Central memory CD4-positive, alpha-beta T cell (primary cell): ENCODE measurements at places on chromosomes 7 and 10.

DNA sequence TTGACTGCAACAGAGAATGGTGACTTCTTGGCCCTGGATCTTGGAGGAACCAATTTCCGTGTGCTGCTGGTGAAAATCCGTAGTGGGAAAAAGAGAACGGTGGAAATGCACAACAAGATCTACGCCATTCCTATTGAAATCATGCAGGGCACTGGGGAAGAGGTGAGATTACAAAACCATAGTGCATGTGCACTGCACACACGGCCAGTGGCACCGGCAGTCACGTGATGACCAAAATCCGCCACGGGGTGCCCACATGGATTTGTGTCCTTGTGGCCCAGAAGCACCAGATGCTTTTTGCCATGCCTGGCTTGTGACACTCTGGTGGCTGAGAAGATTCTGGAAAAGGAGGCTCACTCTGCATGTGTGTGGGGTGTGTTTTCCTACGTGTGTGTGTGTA, 32.4 kb downstream of the TACR2 start:
- DNase-seq, result no peak

GRCh38 chr10:3273966-3274365, 101.4 kb upstream of the PITRM1 start:
- DNase-seq, result no peak

GRCh38 chr10:119595134-119595675, 1.6 kb downstream of the TIAL1 start:
- DNase-seq, result no peak

GRCh38 chr10:126336801-126337200, 51.5 kb downstream of the ADAM12 start:
- no peak for DNase-seq

DNA sequence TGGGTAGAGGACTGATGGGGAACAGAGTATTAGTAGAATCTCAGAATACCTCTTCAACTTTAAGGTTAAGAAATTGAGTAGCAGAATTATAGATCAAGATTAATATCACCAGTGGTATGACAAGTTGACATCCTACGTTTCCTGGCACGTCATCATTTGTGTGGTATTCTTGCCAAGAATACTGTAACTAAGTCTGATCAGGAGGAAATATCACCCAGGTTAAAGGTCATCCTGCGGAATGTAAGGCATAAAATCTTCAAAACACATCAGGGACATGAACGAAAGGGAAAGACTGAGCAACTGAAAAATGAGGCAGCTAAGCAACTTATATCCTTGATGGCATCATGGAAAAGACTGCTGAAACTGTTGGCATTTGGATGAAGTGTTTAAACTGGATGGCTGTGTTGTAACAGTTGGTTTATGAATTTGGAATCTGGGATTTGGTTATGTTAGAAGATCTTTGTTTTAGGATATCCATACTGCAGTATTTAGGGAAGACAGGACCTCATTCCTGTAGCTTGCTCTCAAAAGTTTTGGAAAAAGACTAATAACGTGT, 86.1 kb downstream of the TRIM24 start:
- no peak for DNase-seq

GRCh38 chr10:119668461-119668860, 17.3 kb downstream of the BAG3 start:
- no peak for DNase-seq

DNA sequence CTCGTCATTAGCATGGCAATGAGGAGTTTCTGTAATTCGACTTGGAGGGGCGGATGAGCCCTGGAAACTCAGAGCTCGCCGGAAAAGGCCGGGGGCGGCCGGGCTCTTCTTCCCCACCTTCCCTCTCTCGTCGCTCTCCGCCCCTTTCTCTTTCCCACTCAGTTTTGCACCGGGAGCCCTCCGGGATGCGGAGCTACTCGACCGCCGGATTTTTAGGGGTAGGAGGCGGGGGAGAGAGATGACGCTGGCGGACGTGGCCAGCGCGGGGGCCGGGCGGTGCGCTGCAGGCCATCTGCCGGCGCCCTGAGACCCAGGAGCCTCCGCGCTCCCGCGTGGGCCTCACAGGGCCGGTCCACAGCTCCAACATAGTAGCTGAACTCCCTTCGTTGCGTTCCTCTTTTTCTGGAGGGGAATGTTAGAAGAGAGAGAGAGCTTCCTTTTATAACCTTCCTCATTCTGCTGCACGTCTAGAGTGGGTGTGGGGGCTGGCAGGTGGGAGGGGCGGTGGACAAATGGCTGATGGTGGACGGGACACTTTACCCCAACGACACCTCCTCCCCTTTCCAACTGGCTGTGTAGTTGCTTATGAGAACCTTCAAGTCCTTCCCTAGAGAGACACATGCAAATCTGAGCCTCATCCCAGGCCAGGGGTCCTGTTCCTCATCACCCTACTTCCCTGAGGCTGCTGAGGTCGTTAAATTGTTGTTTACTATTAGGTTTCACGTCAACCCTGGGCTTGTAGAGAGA, 1.1 kb upstream of the HOXA1 start:
- DNase-seq, result no peak

GRCh38 chr10:6843894-6844650, 264.0 kb upstream of the PRKCQ start:
- DNase-seq, result no peak

- no peak for DNase-seq
These were observed 13.8 kb downstream of the LRRN3 start for GRCh38 chr7:111104710-111105109.
